ENCODE measurements at places on chromosomes 2 and 18.

DNA sequence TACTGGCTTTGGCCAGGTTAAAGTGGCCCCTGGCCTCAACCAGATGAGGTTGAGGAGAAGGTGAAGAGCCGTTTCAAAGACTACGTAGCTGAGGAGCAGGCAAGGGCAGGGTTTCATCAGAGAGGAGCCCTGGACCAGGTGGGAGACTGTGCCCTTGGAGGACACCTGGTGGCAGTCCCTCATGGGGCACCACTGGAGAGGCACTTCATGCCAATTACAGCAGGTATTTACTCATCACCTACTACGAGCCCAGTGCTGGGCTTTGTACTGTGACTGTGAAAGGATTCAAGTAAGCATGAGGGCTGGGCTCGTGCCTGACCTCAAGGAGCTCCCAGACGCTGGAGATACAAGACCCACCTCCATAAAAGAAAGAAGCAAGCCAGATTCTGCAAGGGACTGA, 37.6 kb downstream of the SMAD7 start:
- DNase-seq = no peak

DNA sequence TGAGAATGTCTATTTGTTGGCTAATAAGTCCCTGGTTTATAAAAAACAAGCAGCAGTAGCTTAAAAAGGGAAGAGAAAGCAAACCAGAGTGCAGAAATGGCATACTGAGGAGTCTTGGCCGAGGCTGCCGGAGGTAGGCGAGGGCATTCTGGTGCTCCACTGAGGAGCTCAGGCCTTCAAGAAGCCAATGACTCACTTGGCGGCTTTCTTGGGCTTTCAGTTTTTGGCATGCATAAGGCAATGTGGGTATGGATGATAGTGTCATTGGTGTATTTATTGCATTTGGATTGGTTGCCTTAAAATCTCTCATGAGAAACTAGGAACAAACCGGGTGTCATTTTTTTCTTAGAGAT, 119.6 kb upstream of the ARL5A start:
- peak; percentile 20 for DNase-seq

GRCh38 chr2:70089983-70090525, 2.8 kb downstream of the PCBP1 start:
- no peak for DNase-seq

- no peak for DNase-seq
These were observed 111.4 kb downstream of the THNSL2 start for GRCh38 chr2:88281302-88282217.

GRCh38 chr18:6741232-6741663, 11.7 kb downstream of the ARHGAP28 start:
- DNase-seq = peak; percentile 20
